ENCODE measurements at places on chromosomes 13 and 19. TPM values are rescaled to one million over a fixed set of nuclear protein-coding genes. Genes with fewer than 3 reads are reported as not detected.

Gene ZNF836
- 6.8 TPM for total RNA-seq

DNA sequence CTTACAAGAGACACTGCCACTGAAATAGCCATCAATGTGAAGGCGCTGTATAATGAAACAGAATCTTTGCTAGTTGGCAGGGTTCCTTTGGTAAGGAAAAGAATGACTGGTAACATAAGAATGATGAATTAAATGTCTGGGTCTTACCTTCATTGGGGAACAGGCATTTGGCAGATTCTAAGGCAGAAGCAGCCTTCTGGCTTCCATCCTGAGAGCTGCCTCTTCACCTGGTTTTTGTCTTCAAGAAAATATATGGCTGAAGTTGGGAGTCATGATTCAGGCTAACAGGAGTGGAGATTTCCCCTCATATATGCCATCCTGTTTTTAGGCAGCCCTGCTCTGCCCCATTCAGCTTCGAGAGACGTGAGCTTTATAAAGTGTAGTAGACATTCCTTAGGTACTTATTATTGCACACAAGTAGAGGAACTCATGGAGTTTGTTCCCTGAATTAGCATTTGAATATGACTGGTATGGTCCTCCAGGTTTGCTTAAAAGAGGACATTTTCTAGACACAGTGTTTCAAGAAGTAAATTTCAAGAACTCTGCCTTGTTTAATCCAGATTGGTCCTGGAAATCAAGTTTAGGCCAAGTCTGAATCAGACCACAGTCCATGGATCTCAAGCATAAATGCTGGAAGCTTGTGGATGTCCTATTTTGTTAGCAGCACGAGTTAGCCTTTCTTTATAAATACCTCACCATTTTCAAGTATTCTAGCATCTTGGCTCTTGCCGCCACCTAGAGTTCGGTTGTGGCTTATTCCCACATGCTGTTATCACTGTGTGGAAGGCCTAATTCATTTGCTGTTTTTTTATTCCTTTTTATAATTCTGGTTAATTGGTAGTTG, 56.2 kb upstream of the AKAP11 start:
- no peak for DNase-seq

DNA sequence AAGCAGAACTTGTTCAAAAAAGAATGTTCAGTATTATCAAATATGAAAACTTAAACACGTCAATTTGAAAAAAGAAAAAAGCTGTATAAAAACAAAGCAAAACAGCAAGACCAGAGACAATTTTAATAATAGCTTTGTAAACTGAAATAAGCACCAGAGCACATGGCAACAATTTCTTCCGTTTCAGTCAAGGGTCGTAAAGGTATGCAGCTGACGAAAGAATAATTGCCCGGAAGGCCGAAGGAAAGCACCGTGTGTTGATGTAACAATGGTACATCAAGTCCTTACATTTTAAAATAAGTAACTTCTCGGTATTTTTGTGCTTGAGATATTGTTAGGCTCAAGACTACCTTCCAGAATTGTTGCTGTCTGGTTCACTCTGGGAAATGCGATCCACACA, 1.7 kb downstream of the PROSER1 start:
- DNase-seq = no peak

- no peak for DNase-seq
Measured at GRCh38 chr19:10143681-10144080, 24.0 kb upstream of the EIF3G start.

DNA sequence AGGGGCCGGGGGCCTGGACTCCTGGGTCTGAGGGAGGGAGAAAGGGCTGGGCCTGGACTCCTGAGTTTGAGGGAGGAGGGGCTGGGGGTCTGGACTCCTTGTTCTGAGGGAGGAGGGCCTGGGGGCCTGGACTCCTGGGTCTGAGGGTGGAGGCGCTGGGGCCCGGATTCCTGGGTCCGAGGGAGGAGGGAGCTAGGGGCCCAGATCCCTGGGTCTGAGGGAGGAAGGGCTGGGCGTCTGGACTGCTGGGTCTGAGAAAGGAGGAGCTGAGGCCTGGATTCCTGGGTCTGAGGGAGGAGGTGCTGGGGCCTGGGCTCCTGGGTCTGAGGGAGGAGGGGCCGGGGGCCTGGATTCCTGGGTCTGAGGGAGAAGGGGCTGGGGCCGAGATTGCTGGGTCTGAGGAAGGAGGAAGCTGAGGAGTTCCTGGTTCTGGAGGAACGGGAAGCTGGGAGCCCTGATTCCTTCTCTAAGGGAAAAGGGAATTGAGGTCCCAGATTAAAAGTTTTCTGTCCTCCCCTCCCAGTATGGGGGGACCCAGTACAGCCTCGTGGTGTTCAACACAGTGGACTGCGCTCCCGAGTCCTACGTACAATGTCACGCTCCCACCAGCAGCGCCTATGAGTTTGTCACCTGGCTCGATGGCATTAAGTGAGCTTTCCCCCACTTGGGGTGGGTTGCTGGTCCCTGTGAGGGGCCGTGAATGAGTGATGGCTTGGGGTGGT, 721 bp downstream of the MED25 start:
- DNase-seq = no peak

All from Right ventricle myocardium inferior (tissue), 1 donor.